ENCODE measurements at places on chromosomes 5 and 9. TPM values are rescaled to one million over a fixed set of nuclear protein-coding genes. Genes with fewer than 3 reads are reported as not detected.

DNA sequence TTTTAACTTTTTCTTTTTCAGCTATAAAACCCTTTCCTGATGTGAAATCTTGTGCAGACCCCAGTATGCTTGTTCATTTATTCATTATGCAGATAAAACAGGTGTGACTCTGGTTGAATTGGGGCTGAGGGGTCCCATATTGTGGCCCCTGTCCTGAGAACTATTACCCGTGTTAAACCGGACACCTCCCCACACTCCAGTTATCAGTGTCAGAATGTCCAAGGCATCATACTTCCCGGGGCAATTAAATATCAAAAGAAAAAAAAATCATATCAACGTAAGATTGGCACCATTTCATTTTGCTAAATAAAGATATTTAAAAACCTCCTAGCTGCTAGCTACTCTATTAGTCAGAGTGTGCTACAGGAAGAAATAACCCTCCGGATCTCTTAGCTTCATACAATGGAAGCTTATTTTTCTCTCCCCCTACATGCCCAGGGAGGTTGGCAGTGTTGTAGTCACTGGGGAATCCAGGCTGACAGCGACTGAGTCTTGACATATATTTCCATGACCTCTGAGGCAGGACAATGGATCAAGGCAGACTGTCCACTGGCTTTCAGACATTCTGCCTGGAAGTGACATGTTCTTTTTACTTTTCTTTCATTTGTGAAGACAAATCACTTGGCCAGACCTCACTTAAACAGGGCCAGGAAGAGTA lies 170.0 kb downstream of the SEC61B start:
- DNase-seq, result no peak

DNA sequence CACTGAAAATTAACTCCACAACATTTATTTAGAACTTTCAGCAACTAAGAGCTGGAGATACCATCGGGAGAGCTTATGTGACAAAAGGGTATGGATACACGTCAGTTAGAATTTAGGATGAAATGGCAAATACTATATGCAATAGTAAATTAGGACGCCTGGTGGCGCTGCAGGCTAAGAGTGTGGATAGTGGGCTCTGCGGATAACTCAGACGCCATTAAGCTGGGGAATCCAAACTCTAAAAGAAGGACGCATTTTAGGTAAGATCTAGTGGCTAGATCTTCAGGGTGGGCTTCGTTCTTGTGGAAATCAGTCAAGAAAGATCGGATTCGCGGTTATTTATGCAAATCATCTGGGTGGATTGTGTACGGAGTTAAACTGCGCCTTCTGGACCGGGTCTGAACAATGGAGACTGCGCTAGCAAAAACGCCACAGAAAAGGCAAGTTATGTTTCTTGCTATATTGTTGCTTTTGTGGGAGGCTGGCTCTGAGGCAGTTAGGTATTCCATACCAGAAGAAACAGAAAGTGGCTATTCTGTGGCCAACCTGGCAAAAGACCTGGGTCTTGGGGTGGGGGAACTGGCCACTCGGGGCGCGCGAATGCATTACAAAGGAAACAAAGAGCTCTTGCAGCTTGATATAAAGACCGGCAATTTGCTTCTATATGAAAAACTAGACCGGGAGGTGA lies at the start of gene PCDHB5:
PCDHB5 (plus strand) TSS at position 177 of the 688 bp plus-strand sequence; CDS start at position 406, 229 bp downstream.
- DNase-seq, result peak; percentile 35

DNA sequence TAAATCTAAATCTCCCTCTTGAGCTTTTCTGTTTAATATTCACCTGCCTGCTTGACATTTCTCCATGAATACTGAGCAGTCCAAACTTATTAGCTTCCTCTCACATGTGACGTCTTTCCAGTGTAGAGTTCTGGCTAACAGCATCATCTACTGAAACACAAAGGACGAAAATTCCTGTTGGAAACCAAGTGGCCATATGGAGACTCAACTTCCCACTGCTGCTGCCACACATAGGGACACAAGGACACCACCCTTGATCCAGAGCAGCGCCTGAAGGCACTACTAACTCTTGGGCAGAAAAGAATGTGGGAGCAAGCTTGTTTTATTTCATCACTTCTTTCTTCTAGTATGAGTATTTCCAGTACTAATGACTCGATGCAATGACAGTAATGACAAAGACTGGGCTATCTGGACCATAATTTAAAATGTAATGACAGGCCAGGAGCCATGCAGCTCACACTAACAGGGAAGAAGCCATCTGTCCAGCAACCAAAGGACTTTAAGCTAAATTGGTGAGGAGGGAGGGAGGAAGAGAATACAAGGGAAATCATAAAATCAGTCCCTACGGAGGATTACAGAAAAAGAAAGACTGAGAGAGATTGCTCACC lies 19.2 kb downstream of the RNF130 start:
- no peak for DNase-seq

DNA sequence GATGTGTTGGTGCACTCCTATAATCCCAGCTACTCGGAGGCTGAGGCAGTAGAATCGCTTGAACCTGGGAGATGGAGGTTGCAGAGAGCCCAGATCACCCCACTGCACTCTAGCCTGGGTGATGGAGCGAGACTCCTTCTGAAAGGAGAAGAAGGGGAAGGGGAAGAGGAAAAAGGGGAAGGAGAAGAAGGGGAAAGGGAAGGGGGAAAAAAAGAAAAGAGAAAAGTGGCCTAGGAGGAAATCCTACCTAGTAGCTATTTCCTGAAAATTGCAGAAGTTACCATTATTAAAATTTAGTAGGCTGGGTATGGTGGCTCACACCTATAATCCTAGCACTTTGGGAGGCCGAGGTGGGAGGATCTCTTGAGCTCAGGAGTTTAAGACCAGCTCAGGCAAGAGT lies 67.4 kb downstream of the ARRDC3 start:
- no peak for DNase-seq

DNA sequence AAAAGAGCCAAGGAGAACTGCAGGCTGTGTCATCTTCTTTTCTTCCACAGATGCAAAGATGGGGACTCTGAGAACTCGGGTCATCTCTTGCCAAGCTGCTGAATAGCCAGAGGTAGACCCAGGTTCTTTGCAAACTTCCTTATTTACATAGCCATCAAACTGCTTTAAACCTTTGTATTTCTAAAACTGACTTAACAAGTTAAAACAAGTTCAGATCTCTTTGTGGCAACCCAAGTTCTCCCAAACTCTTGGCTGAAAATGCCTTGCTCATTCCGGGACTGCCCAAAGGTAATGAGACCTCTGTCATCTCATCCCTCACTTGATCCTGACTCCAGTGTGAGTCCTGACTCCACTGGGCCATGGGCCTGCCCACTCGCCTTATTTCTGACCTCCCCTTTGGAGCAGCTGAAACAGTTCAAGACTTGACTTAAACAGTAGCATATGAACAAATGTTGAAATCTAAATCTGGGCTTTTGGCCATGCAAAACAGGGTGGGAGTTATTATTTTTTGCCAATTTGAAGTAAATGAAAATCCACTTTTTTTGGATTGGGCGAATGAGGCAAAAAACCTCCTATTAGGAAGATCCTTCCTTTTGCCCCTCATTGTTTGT lies 50.6 kb downstream of the FBXL7 start:
- DNase-seq, result no peak

GRCh38 chr9:136197930-136198604 lies 6.9 kb downstream of the LHX3 start:
- DNase-seq, result no peak

DNA sequence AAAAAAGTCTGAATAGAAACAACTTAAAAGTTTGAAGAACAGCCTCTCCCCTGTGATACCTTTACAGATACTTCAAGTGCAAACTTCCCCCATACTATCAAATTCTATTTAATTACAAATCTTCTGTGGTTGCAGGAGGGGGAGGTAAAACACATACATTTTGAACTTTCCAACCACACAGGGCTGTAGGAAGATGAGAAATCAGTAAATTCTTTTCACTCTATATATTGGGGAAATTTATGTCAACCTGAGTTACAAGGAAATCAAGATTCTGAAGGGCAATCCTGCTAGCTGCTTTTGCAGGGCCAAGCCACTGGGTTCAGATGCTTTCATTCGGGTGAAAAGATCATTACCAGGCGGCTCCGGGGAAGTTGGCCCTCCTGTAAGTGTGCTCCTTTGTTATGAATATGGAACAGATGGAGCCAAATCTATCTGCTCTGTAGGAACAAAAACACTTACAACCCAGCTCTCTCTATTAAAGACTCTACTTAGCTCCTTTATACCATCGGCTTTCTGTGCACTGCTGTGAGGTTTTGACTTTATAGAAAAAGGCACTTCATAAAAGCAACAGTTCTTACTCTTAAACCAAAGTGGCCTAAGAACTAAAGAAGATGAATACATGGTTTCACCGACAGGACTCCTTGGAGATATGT lies 269.1 kb downstream of the EFNA5 start:
- DNase-seq, result no peak

- DNase-seq, result no peak
Measured at GRCh38 chr9:136984464-136985026, 1.8 kb downstream of the LCNL1 start.

DNA sequence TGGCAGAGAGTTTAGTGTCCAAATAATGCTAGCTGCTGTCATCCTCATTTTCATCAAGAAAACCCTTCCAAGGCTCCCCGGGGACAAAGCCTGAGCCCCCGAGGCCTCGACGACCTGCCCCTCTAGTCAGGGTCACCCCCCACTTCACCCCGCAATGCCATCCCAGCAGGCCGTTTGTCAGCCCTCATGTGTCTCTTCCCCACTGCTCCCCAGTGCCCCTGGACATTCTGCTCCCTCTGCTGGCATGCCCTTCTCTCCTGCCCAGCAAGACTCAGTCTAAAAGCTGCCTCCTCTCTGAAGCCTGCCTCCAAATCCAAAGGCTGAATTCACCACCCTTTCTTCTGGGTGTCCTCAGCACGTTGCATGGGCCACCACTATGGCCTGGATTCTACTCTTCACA lies 59.3 kb downstream of the PAX5 start:
- no peak for DNase-seq

- DNase-seq, result no peak
Measured at GRCh38 chr9:127333221-127334064, 63.5 kb upstream of the SLC2A8 start.

GRCh38 chr9:7154003-7154619 lies 396.3 kb downstream of the KDM4C start:
- DNase-seq, result no peak

- DNase-seq, result peak; percentile 61
Measured at GRCh38 chr5:149317281-149318048, 27.8 kb upstream of the GRPEL2 start.

GRCh38 chr9:133906218-133906617 lies 85.9 kb downstream of the VAV2 start:
- no peak for DNase-seq

DNA sequence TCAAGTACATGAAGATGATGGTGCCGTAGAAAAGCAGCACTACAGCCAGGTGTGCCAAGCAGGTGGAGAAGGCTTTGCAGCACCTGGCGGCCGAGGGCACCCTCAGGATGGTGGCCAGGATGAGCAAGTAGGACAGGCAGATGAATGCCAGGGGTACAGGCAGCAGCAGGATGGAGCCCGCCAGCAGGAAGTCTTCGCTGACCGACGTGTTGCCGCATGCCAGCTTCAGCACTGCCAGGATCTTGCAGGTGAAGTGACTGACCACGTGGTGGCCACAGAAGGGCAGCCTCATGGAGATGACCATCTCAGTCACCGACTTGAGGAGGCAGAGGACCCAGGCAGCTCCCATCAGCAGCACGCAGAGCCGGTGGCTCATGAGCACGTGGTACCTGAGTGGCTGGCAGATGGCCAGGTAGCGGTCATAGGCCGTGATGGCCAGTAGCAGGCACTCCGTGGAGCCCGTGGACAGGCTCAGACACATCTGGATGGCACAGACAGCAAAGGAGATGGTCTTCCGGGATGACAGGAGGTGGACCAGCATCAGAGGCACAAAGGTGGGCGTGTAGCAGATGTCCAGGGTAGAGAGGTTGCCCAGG lies 482 bp downstream of the OR13J1 start:
- no peak for DNase-seq

- DNase-seq, result no peak
Measured at GRCh38 chr9:83024506-83025125, 38.3 kb downstream of the RASEF start.

GRCh38 chr9:113215132-113215531 lies 5.9 kb downstream of the FKBP15 start:
- peak; percentile 57 for DNase-seq

DNA sequence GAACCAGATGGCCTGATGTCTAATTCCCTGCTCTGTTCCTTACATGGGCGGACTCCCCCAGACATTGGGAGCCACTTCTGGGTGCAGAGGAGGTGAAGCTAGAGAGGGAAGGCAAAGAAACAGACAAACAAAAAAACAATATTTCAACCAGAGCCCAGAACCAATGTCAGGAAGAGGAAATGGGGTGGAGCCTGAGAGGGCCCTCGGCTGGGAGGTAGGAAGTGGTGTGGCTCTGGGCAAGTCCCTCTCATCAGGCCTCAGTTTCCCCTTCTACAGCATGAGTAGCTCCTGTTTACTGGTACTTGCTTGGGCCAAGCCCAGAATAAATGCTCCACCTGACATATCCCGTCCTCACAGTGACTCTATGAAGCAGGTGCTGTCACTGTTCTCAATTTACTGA lies 11.1 kb downstream of the SH2D3C start:
- DNase-seq, result no peak

DNA sequence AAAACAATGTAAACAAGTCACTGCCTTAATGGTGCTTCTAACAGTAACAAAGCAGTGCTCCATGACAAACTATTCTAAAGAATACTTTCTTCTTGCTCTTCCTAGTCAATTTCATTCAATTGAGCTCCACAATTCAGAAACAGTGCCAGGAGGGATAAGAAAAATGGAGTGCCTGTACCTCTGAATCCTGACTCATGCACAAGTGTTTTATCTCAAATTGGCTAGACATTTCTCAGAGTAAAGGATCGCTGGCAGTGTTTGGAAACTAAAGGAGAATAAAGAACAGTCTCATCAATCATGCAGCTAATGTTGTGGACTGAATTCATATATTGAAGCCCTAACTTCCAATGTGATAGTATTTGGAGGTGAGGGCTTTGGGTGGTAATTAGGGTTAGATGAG lies 27.6 kb downstream of the SLC25A51 start:
- no peak for DNase-seq

DNA sequence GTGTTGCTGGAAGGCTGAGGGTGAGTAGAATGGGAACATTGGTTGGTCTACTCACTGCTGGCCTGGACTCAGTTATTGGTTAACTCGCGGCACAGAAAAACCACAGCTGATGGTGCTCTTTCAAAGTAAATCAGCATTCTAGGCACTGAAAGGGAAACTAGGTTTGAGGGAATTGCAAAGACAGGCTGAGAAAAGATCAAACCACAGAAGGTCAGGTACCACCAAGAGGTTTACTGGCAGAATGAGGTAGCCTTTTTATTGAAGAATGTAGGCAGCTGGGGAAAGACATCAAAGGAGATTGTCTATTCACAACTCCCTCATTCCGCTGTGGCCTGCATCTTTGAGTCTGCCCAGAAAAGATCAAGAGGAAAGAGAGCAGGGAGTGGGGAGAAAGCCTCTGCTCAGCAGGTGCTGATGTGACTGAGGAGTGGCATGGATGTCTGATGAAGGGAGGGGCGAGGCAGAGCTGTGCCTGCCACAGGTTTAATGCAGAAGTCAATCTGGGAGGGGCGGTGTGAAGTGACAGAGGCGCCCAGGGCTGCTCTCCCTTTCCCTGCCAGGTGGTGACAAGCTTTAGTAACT lies 255.5 kb downstream of the MAN2A1 start:
- DNase-seq, result no peak

- DNase-seq, result peak; percentile 70
Measured at GRCh38 chr5:143051244-143052058, 281.3 kb downstream of the ARHGAP26 start.

The CDK9 gene
- 73.6 TPM for total RNA-seq

The PCDHGB5 gene
- total RNA-seq, result 0.37 TPM

The CDKN2B gene
- not detected for total RNA-seq

The SLCO6A1 gene
- not detected for total RNA-seq

The CBY3 gene
- total RNA-seq, result not detected

The CDH9 gene
- total RNA-seq, result not detected

The TEK gene
- 0.26 TPM for total RNA-seq

The PCDHB2 gene
- total RNA-seq, result 0.37 TPM

The PAPPA gene
- 5.4 TPM for total RNA-seq
